Mucosa of gallbladder (tissue), 1 donor: ENCODE measurements at places on chromosomes 3 and 15. TPM values are rescaled to one million over a fixed set of nuclear protein-coding genes. Genes with fewer than 3 reads are reported as not detected.

Gene GOLGA8N
- total RNA-seq = 12.2 TPM

Gene C2CD4B
- 23.8 TPM for total RNA-seq

Gene TBC1D23
- total RNA-seq = 43.6 TPM

DNA sequence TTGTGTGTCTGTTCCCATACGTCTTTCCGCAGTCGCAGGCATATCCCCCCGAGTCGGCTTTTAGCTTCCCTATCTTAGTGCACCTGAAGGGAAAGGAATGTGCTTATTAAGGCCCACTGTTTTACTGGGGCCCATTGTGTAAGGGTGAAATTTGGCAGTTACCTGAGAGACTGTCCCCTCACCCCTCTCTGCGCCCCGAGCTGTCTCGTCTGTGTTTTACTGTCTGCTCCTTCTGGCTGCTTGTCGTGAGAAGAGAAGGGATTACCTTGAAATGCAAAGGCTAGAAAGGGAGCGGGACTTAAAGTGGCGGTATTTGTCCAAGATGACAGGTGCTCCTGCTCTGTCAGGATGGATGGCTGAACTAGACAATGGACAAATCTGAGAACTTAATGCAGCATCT is 233.0 kb upstream of the POU1F1 start:
- no peak for DNase-seq

DNA sequence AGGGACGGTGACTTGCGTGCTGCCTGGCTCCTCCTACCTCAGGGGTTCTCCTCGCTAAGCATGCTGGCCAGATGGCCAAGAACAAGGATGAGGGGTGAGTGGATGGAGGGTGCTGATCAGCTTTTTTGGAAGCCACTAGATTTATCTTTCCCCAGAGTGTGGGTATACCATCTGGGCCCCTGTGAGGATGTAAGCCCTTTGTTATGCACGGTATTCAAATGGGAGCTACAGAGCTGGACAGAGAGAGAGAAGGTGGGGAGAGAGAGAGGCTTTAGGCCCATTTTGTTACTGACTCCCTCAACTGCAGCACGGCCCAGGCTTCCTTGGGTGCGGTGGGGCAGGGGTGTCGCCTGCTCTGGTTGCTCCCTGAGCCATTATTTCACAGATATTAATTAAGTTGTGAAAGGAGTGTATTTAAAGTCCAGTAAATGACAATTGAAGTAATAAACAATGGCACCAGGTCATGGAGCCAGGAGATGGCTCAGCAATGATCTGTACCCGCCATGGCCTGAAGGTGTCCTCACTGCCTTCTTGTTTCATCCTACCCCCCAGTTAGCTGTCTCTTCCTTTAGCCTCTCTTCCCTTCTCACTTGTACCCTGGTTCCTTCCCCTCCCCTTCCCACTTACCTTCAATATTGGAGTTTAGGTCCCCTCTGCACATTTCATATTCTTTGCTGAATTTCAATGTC is 158.0 kb downstream of the CLSTN2 start:
- no peak for DNase-seq

DNA sequence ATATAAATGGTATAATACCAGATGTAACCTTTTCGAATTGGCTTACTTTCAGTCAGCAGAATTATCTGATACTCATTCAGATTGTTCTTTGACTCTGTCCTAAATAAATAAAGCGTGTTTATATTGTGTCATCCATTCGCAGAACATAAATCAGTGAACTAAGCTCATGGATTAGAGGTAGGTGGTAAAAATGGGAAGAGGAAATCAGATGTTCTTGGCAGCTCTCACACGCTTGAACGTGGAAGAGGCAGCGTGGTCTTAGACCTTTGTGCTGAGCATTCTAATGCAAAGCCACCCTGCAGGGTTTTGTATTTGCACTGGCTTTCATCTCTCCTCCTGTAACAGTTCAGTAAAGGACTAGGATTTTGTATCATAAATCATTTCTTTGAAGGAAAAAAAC is 441.4 kb downstream of the GABRG3 start:
- no peak for DNase-seq

DNA sequence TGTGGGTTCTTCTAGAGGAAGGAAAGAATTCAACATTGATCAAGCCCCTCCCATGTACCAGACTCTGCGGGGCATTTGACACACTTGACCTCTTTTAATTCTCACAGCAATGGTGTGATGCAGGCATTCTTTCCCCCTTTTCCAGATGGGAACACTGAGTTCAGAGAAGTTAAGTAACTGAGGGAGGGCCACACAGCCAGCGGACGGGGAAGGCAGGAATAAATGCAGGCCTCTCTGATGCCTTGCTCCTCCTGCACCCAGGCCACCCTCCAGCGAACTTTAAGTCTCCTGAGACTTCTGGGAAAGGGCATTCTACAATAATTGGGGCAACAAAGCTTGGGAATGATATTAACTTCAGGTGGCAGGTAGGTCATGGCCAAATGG is 227.4 kb downstream of the UACA start:
- no peak for DNase-seq

DNA sequence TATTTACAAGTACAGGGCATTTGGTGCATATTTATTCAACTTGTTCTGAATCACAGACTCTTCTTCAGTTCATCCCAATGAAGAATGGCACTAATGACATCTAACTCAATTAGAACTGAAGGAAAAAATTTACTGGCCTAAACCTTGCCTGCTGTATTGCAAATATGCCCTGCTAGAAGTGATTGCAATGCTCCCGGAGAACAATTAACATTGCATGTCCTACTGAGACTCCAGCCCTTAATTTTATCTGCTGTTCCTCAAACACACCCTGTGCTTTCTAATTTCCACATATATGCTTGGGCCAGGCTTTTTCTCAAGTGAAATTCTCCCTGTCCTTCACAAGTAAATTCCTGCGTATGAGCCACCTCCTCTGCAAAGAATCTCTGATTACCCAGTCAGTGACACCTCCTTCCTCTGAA is 8.3 kb downstream of the ACKR4 start:
- no peak for DNase-seq

- DNase-seq = no peak
Measured at GRCh38 chr3:20316238-20316637, 130.2 kb upstream of the SGO1 start.

DNA sequence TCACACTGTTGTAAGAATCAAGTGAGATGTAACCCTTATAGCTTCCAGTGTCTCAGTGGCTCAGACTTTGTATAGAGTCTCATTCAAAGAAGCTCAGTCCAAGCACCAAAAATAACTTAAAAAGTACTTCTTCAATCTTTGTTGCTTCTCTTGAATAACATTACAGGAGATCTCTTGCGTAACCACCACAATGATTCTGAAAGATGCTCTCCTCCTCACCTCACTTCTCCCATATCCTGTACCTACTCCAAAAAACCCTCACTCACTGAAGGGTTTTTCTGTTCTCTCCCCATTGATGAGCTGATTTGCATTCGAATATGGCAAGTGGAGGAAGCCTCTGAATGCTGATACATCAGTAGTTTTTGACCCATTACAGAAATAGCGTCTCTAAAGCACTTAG is 39.4 kb upstream of the MRPS22 start:
- no peak for DNase-seq

GRCh38 chr15:65512807-65513416 is 4.6 kb downstream of the DPP8 start:
- peak; percentile 23 for DNase-seq

GRCh38 chr3:121155028-121155427 is 247.0 kb downstream of the STXBP5L start:
- DNase-seq = no peak

- no peak for DNase-seq
Measured at GRCh38 chr3:21237638-21238037, 513.4 kb downstream of the ZNF385D start.

DNA sequence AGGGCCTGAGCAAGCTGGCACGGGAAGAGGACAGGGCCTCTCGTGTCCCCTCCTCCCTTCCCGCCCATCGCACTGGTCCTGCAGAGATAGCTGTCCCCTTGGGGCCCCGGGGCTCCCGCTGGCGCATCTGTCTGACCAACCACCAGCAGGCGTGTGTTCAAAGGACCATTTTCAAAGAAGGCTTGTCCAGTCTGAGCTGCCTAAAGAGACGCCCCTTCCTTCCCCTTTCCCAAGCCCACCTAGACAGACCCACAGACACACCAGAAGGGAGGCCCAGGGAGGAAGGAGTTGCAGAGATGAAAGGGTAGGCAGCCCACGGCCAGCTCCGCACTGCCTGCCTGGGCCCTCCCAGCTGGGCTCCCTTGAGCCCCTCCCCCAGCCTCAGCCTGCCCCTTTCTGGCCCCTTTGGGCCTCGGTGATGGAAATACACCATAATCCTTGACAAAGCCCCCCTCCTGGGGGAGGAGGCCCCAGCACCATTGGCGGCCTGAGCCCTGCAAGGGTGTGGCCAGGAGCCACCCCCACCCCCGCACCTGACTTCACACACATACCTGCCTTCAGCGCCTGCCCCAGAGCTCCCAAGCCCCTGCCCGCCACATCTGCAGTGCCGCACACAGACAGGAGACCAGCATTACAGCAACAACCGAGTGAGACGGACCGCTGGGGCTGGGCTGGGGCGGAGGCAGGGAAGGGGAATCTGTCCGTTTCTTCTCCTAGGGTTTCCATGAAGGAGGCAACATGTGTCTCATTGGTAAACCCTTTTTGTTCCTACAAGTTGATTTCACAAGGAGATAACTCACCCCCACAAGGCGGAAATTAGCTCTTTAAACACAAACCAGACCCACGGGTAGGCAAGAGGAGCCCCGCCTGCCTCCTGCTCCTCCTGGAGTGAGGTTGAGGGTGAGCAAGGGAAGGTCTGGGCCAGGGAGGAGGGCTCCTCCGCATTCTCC is at the start of gene STRA6:
Gene STRA6, minus strand, starts transcription at position 336 of the 950 bp plus-strand sequence. CDS start 520 bp downstream, outside the sequence.
- DNase-seq = no peak
